ENCODE measurements at places on chromosomes 12 and 14. TPM values are rescaled to one million over a fixed set of nuclear protein-coding genes. Genes with fewer than 3 reads are reported as not detected.

Gene KIF21A
- total RNA-seq: 13.5 TPM

- H3K27me3 ChIP-seq: no peaks in the 10 kb centered on the region
- DNase-seq: no peak
- no peak overlapping the region for H3K27ac ChIP-seq
- no peak overlapping the region for H3K4me3 ChIP-seq
- no peaks in the 10 kb centered on the region for H3K36me3 ChIP-seq
These were observed 104.3 kb downstream of the SLC16A7 start for GRCh38 chr12:59700153-59700450.

Gene SPTSSA
- 13.7 TPM for total RNA-seq

Gene MAX
- 49.4 TPM for total RNA-seq

DNA sequence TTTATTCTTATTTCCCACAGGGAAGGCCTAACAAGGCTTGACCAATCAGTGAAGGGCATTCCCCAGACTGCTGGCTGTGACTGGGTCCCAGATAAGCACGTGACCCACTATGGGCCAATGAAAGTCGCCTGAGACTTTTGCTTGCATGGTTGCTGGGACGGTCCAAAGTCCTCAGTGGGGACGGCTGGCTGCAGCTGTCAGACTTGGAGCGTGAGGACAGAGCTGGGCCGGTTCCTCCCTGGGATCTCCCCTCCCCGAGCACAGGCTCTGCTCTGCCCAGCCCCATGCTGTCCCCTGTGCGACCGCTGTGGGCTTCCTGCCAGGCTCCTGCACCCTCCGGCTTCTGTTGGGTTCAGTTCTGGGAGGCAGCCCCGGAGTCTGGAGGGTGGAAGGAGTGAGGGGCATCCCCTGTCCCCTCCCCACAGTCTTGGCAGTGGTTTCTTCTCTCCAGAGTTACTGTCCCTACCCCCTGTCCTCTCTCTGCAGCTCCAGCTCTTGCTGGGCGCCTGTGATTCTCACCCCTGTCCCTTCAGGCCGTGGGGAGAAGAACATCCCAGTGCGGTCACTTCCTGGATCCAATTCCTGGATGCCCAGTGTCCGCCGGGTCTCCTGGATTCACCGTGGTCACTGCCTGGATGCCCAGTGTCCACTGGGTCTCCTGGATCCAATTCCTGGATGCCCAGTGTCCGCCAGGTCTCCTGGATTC is 50.1 kb downstream of the GALNT9 start:
- no peak for DNase-seq
- H3K4me3 ChIP-seq: no peak overlapping the region
- H3K36me3 ChIP-seq: no peaks in the 10 kb centered on the region
- H3K27ac ChIP-seq: no peak overlapping the region

GRCh38 chr12:31478425-31478824 is 112.5 kb downstream of the DENND5B start:
- H3K27me3 ChIP-seq: no peaks in the 10 kb centered on the region
- no peaks in the 10 kb centered on the region for H3K36me3 ChIP-seq
- DNase-seq: no peak
- H3K4me1 ChIP-seq: peaks cover 6% of the 10 kb centered on the region
- no peak overlapping the region for H3K27ac ChIP-seq
- H3K4me3 ChIP-seq: no peak overlapping the region

Gene PLXNC1
- total RNA-seq: 20.8 TPM

Gene TC2N
- 26.1 TPM for total RNA-seq

GRCh38 chr14:32731249-32731648 is 207.4 kb upstream of the NPAS3 start:
- no peak for DNase-seq
- H3K36me3 ChIP-seq: no peaks in the 10 kb centered on the region
- no peak overlapping the region for H3K27ac ChIP-seq
- H3K4me3 ChIP-seq: no peak overlapping the region
- H3K4me1 ChIP-seq: peaks cover 10% of the 10 kb centered on the region

DNA sequence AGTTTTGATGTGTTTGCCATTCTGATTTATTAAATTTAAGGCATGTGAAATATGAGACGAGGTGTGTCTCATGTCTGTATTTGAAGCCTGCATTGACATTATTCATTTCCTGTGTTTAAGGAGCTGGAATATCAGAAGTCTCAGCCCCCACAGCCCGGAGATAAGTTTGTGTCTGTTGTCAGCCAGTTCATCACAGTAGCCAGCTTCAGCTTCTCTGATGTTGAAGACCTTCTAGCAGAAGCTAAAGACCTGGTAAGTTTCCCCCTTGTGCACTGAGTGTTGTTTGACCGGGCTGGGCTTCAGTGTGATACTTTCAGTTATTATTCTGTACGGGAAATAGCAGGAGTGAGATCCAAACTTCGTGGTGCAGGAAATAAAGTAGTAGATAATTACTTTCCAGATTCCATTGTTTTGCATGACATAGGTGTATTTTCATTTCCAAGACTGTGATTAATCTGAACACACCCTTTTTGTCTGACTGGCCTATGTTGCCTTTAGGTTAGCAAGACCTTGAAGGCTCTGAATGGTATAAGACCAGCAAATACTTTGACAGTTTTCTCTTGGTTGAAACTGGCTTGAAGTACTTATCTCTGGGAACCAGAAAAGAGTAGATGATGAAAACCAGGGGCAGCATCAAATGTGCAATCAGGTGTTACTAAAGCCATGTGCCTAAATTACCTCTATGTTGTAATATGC is 101.5 kb downstream of the GPR135 start:
- no peaks in the 10 kb centered on the region for H3K27me3 ChIP-seq
- H3K36me3 ChIP-seq: no peaks in the 10 kb centered on the region
- no peak for DNase-seq
- H3K4me1 ChIP-seq: no peaks in the 10 kb centered on the region
- H3K27ac ChIP-seq: no peak overlapping the region

Gene JKAMP
- 47.7 TPM for total RNA-seq

- no peak for DNase-seq
- H3K36me3 ChIP-seq: no peaks in the 10 kb centered on the region
- H3K27me3 ChIP-seq: no peaks in the 10 kb centered on the region
- H3K27ac ChIP-seq: no peak overlapping the region
- H3K4me3 ChIP-seq: no peak overlapping the region
These were observed 47.7 kb downstream of the CIT start for GRCh38 chr12:119829439-119829838.

DNA sequence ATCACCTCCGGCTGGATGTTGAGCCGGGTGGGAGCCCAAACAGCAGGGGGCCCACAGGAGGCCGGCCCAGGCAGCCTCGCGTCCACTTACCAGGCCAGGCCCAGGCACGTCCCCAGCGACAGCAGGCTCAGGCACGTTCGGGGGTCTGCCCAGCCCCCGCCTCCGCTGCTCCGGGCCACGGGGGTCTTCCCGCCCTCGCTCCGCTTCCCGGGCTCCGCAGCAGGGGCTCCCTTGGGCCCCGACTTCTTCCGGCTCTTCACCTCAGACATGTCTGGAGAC is 216 bp downstream of the IKBIP start:
- no peaks in the 10 kb centered on the region for H3K27me3 ChIP-seq
- no peaks in the 10 kb centered on the region for H3K4me1 ChIP-seq
- no peak for DNase-seq

- no peak overlapping the region for H3K4me3 ChIP-seq
- no peaks in the 10 kb centered on the region for H3K36me3 ChIP-seq
- no peaks in the 10 kb centered on the region for H3K27me3 ChIP-seq
- no peaks in the 10 kb centered on the region for H3K4me1 ChIP-seq
- DNase-seq: no peak
- no peak overlapping the region for H3K27ac ChIP-seq
These were observed 225.0 kb upstream of the G2E3 start for GRCh38 chr14:30333934-30334333.

- no peak for DNase-seq
- H3K4me1 ChIP-seq: no peaks in the 10 kb centered on the region
- H3K36me3 ChIP-seq: no peaks in the 10 kb centered on the region
- H3K4me3 ChIP-seq: no peak overlapping the region
These were observed 80.5 kb upstream of the RPH3A start for GRCh38 chr12:112711026-112711425.

DNA sequence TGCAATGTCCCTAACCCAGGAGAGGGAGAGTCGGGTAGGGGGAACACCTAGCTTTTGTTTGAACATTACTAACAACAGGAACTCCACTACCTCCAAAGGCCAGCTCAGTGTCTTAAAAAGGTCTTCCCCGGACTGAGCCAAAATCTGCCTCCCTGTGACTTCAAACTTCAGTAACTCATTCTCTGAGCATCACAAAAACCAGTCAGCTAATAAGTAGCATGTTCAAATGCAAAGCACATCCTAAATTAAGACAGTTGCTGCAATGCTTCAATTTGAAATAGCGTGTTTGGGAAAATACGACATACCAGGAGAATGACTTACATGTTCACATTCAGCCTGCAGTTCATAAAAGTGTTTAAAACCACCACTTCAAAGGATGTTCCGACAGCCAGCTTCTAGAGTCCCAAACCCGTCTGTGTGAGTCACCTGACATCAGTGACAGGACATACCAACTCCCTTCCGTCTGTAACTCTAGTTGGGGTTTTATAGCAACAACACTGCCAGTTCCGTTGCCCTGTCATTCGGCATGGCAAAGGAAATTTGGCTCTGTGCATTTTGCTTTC is 13.0 kb downstream of the ZFP36L1 start:
- H3K27me3 ChIP-seq: no peaks in the 10 kb centered on the region
- no peaks in the 10 kb centered on the region for H3K36me3 ChIP-seq
- DNase-seq: no peak
- H3K4me3 ChIP-seq: no peak overlapping the region

GRCh38 chr12:128974881-128975280 is 121.6 kb downstream of the GLT1D1 start:
- H3K27me3 ChIP-seq: no peaks in the 10 kb centered on the region
- no peak overlapping the region for H3K4me3 ChIP-seq
- H3K4me1 ChIP-seq: no peaks in the 10 kb centered on the region
- no peaks in the 10 kb centered on the region for H3K36me3 ChIP-seq

Gene ACVRL1
- total RNA-seq: 68.4 TPM

DNA sequence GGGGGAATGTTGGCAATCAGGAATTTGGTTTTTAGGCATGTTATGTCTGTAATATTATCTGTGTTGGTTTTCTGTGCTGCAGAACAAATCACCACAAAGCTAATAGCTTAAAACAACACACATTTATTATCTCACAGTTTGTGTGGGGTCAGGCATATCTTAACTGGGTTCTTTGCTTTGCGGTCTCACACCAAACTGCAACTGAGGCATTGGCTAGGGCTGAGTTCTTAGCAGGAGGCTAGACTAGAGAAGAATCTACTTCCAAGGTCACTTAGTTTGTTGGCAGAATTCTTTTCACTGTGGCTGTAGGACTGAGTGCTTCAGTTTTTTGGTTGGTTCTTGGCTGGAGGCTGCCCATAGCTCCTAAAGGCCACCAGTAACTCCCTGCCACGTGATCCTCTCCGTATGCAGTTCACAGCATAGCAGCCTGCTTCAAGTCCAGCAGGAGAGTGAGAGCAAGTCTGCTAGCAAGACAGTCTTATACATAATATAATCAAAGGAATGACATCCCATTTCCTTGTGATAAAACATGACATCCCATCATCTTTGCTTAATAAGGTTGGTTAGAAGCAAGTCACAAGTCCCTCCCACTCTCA is 21.6 kb downstream of the ATF1 start:
- no peak for DNase-seq
- H3K36me3 ChIP-seq: no peaks in the 10 kb centered on the region
- no peaks in the 10 kb centered on the region for H3K27me3 ChIP-seq
- H3K4me3 ChIP-seq: no peak overlapping the region
- H3K4me1 ChIP-seq: no peaks in the 10 kb centered on the region
- H3K27ac ChIP-seq: no peak overlapping the region

DNA sequence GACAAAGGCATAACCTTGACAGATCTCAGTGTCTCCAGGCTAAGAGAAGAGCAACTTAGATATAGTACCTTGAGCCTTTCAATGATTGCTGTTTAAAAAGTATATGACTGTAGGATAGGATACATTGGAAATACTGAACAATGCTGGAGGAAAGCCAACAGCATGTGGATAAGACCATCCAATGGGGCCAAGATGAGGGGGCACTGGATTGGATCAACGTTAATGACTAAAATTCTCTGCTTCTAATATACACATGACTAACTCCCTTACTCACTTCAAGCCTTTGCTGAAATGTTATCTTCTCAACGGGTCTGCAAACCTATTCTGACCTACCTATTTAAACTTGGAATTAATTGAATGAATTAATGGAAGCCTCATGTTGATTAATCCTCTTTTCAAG is 354.9 kb downstream of the RAD51B start:
- H3K27me3 ChIP-seq: no peaks in the 10 kb centered on the region
- no peak overlapping the region for H3K4me3 ChIP-seq
- no peak for DNase-seq
- no peaks in the 10 kb centered on the region for H3K36me3 ChIP-seq
- no peak overlapping the region for H3K27ac ChIP-seq
- peaks cover 3% of the 10 kb centered on the region for H3K4me1 ChIP-seq

Gene KRT85
- total RNA-seq: not detected

Gene LPAR5
- total RNA-seq: 1.8 TPM

Gene PRR13
- total RNA-seq: 54.6 TPM

Gene KCNMB4
- 19.0 TPM for total RNA-seq

GRCh38 chr14:104786091-104786586 is 9.4 kb downstream of the AKT1 start:
- no peaks in the 10 kb centered on the region for H3K36me3 ChIP-seq
- no peaks in the 10 kb centered on the region for H3K27me3 ChIP-seq
- H3K4me3 ChIP-seq: no peak overlapping the region

GRCh38 chr12:71029302-71029701 is 108.8 kb upstream of the PTPRR start:
- no peak overlapping the region for H3K27ac ChIP-seq
- no peaks in the 10 kb centered on the region for H3K36me3 ChIP-seq
- DNase-seq: no peak
- no peaks in the 10 kb centered on the region for H3K4me1 ChIP-seq

GRCh38 chr12:114287821-114288525 is 118.0 kb downstream of the TBX5 start:
- no peaks in the 10 kb centered on the region for H3K4me1 ChIP-seq
- H3K27ac ChIP-seq: no peak overlapping the region
- H3K4me3 ChIP-seq: no peak overlapping the region
- no peaks in the 10 kb centered on the region for H3K27me3 ChIP-seq
- DNase-seq: no peak

DNA sequence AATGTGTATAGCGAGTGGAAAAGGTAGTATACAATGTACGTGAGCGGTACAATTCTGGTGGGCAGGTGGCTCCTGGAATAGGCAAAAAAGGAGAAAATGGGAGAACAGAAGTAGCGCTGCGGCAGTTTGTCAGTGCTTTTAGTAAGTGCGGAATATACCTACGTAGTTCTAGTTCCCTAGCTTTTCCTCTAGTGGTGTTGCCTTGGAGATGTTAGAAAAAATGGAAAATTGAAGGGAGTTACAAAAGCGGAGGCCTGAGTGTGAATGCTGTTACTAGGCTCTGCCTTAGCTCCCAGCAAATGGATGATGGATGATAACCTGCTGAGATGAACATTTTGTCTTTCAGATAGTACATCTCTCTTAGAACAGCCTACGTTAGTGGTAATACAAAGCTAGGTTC is 1.1 kb downstream of the TTC8 start:
- H3K4me1 ChIP-seq: peaks cover 33% of the 10 kb centered on the region
- H3K4me3 ChIP-seq: no peak overlapping the region
- H3K36me3 ChIP-seq: no peaks in the 10 kb centered on the region
- no peaks in the 10 kb centered on the region for H3K27me3 ChIP-seq
- no peak for DNase-seq
- no peak overlapping the region for H3K27ac ChIP-seq

Gene TGFB3
- 10.0 TPM for total RNA-seq

- DNase-seq: no peak
- H3K36me3 ChIP-seq: no peaks in the 10 kb centered on the region
- no peaks in the 10 kb centered on the region for H3K27me3 ChIP-seq
- no peak overlapping the region for H3K4me3 ChIP-seq
These were observed 202.0 kb downstream of the PPM1H start for GRCh38 chr12:62732861-62733427.

- H3K36me3 ChIP-seq: no peaks in the 10 kb centered on the region
- no peaks in the 10 kb centered on the region for H3K27me3 ChIP-seq
- peaks cover 13% of the 10 kb centered on the region for H3K4me1 ChIP-seq
- H3K4me3 ChIP-seq: no peak overlapping the region
- no peak overlapping the region for H3K27ac ChIP-seq
These were observed 55.7 kb upstream of the PTGR2 start for GRCh38 chr14:73795974-73796373.
